ENCODE measurements at places on chromosomes 13 and 19.
A peak's percentile ranks its signal among the peaks of the same experiment; 100 is the strongest.

GRCh38 chr13:39418424-39418823, 184.6 kb downstream of the LHFPL6 start:
- no peak for DNase-seq

GRCh38 chr19:10736916-10737551, 19.2 kb downstream of the DNM2 start:
- DNase-seq, result no peak

DNA sequence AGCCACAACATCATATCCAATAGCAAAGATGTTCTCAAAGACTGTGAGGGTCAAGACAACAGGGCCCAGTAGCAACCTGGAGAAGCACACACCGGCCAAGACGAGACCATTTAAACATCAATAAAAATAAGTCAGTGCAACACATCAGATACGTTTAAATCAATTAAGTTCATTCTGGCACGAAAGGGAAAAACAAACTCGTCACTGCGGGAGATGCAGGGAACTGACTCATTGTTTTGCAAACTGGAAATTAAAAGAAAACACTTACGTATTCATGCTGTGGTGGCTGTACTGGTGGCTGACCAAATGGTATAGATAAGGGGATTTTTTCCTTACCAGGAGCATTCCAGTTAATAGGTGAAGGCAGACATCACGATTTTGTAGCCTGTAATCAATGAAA, 26.3 kb upstream of the SLC15A1 start:
- no peak for DNase-seq

- DNase-seq, result no peak
These were observed 29.3 kb downstream of the WDR88 start for GRCh38 chr19:33161201-33161600.

DNA sequence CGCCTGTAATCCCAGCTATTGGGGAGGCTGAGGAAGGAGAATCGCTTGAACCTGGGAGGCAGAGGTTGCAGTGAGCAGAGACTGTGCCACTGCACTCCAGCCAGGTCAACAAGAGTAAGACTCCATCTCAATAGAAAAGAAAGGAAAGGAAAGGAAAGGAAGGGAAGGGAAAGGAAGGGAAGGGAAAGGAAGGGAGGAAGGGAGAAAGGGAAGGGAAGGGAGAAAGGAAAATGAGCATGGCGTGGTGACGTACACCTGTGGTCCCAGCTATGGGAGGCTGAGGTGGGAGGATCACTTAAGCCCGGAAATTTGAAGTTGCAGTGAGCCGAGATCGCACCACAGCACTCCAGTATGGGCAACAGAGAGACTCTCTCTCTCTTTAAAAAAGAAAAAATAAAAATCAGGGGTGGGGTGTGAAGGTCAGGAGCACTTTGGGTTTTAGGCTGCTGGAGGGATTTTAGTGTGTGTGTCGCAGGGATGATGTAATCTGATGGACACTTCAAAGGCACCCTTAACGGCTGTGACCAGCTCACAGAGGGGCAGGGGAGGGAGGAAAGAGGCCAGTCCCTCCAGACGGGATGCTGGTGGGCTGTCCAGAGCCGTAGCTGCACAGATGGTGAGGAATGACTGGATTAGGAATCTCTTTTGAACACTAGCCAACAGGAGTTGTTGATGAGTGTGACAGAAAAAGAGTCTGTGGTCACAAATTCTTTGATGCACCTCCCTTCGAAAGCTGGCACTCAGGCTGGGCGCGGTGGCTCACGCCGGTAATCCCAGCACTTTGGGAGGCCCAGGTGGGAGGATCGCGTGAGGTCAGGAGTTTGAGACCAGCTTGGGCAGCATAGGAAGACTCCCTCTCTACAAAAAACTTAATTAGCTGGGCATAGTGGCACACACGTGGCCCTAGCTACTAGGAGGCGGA, 27.6 kb downstream of the TMPRSS9 start:
- peak; percentile 29 for DNase-seq

- no peak for DNase-seq
These were observed 50.6 kb upstream of the IL17D start for GRCh38 chr13:20652946-20653345.

DNA sequence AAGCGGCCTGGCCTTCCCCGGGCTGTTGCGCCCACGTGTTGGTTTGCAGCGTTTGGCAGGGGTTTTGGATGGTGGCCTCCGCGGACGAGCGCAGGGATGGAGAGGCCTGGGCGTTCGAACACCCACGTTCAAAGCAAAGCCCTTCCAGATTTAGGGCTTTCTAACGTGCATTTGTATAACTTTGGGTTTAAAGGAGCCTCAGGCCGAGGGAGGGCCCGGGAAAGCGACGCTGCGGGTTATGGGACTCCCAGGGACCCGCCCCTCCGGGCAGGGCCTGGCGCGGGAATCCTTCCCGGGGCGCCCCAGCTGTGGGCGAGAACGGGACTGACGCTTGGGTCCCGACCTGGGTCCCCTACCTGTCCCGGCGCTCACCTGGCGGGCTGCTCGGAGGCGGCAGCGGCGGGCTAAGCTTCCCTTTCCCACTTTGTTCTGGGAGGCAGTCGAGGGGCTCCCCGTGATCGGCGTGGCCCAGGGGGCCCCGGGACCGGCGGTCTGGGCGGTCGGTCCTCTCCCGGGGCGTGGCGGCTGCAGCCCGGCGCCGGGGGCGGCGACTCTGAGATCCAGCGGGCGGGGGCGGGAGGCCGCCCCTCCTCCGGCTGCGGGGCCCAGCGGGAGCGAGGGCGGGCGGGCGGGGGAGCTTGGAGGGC, at the start of gene FBXO17:
Gene FBXO17 (minus strand): TSS at position 529 of the 647 bp plus-strand sequence. CDS start 25,423 bp downstream, outside the sequence.
- peak; percentile 82 for DNase-seq

DNA sequence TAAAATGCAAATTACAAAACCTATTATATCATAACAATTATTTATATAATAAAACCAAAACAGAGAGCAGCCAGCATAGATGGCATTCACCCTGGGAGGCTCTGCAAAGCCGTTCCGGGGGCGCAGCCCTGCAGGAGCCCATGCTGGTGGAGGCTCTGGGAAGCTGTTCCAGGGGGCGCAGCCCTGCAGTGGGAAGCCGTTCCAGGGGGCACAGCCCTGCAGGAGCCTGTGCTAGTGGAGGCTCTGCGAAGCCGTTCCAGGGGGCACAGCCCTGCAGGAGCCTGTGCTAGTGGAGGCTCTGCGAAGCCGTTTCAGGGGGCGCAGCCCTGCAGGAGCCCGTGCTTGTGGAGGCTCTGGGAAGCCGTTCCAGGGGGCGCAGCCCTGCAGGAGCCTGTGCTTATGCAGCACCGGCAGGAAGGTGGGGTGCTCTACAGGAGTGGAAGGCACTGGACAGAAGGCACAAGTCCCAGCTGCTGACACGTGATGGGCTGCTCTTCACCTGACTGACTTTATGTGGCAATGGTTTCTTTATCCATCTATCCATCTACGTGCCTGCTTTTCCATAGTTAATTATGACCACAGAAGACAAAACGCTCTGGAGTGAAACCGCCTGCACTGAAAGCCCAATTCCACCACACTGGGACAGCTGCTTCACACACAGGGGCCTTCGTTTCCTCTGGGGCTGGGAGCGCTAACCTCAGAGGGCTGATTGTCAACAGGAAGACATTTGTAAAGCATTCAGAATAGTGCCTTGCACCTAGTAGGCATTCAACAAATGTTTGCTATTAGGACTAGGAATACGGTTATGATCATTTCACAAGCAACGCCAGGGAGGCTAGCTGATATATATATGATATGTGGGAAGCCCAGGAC, 23.7 kb downstream of the PCID2 start:
- DNase-seq, result no peak

DNA sequence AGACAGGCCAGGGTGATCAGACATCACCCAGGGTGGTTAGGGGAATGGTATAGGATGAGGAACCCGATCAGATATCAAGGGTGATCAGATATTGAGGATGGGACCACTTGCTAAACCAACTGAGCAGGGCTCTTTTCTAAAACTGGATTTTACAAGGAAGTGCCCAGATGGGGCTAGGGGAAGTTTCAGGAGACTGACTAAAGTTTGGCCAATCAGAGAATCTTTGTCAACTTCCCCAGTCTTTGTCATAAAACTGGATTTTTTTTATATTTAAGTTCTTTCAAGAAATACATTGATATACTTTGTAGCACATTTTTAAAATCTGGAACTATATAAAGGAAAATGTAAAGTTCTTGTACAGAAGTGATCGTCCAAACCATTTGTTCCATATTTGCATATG, 30.5 kb upstream of the DLEU7 start:
- DNase-seq, result no peak

- DNase-seq, result no peak
These were observed 2.3 kb downstream of the DHRS12 start for GRCh38 chr13:51801631-51802099.

DNA sequence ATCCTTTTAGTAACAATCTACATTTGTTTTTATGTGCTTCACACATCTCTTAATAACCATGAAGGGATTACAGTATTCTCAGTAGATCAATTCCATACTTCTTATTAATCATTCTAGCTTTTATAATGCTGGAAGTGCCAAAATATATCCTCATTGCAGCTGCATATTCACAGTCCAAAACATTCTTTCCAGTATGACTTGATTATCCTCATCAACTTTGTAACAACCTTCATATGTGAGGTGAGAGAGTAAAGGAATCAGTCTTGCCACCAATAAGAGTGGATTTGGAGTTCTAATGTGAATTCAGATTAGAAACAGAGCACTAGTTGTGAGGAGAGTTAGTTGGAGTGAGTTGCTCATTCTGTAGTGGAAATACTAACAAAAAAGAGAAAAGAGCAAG, 208.0 kb upstream of the SPRY2 start:
- no peak for DNase-seq

- DNase-seq, result no peak
These were observed 87.2 kb upstream of the SLC10A2 start for GRCh38 chr13:103153466-103153865.

- no peak for DNase-seq
These were observed 58.0 kb downstream of the MAP4K1 start for GRCh38 chr19:38559428-38560401.

- DNase-seq, result no peak
These were observed 99.1 kb downstream of the UQCRFS1 start for GRCh38 chr19:29113838-29114237.

DNA sequence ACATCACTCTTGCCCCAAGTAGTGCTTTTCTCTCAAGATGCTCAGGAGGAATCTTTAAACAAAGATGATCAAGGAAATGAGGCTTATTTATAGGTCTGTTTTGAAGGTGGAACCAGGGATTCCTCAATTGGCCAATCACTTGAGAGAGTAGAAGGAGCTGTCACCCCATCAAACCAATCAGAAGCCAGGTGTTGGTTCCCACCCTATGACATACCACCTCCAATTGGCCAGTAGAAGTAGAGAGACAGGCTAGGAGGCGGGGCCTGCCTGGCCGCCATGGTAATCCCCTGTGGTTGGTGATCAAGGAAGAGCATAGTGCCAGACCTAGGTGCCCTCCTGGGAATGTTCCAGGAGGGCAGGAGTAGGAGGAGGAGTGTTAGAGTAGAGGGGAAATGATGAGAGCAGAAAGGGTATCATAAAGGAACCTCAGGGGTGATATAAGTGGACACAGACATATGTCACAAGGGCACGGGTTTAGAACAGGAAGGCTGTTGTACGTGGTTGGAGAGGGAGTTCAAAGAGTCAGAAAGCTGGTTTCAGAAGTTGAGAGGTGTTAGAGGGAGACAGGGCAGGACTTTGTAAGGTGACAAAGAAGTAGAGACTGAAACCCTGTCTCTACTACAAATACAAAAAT, 10.5 kb downstream of the PMIS2 start:
- DNase-seq, result no peak

- no peak for DNase-seq
These were observed 468.4 kb downstream of the FOXO1 start for GRCh38 chr13:40197936-40198595.

DNA sequence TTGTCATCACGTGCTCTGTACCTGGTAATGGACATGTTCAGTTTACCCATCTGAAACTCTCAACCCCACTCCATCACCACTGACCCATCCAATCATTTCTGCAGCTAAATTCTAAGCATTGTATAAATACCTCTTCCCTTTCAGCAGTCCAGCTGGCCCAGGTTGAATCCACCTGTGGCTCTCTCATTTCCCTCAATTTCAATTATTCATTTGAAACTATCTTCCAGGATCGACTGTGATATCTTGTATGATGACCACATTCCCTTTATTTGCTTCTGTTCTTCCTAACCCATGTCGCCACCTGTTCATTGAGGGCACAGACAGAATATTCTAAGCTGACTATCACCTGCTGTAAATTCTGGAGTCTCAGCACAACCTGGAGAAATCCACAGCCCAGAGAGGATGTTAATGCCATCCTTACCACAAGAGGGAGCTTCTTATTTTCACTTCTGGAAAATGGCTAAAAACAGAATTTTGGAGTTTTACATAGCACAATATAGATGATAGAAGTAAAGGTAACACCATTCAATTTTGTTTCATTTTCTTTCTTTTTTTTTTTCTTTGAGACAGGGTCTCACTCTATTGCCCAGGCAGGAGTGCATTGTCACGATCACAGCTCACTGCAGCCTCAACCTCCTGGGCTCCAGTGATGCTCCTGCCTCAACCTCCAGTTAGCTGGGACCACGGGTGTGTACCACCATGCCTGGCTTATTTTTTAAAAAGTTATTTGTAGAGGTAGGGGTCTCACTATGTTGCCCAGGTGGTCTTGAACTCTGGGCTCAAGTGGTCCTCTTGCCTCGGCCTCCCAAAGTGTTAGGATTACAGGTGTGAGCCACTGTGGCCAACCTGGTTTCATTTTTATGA, 38.6 kb downstream of the ZNF823 start:
- peak; percentile 32 for DNase-seq

- DNase-seq, result no peak
These were observed 81.5 kb downstream of the ATP11A start for GRCh38 chr13:112771139-112771876.

DNA sequence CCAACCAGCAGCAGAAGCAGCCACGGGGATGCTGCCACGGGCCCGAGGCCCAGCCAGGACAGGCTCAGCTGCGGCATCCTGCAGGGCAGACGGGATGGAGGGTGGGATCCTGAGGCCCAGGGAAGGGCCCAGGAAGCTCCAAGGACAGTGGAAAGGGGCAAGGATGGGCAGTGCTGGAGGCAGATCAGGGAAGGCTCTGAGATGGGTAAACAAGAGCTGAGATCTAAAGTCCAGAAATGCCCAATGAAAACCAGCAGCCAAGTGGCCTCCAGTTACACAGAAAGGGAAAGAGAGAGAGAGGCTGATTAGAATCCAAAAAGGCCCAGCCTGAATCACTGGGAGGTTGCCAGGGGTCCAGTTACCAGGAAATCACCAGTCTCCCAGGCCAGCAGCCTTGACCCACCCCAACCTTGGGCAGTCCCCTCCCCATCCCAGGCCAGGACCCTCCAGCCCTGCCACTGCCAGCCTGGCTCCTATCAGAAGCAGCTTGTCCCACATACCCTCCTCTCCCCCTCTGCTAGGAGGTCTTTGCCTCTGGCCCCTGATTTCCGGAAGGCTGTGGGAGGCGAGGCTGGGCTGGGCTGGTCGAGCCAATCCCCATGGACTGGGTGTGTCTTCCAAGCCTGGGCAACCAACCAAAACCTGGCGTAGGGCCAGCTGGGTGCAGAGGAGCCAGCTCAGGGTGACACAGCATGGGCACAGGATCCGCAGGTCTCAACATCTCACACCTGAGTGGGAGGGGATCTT, at the start of gene CYP4F11:
Gene CYP4F11 (minus strand): TSS at position 198 of the 747 bp plus-strand sequence. CDS start 121 bp downstream, at position 77.
- DNase-seq, result peak; percentile 61

DNA sequence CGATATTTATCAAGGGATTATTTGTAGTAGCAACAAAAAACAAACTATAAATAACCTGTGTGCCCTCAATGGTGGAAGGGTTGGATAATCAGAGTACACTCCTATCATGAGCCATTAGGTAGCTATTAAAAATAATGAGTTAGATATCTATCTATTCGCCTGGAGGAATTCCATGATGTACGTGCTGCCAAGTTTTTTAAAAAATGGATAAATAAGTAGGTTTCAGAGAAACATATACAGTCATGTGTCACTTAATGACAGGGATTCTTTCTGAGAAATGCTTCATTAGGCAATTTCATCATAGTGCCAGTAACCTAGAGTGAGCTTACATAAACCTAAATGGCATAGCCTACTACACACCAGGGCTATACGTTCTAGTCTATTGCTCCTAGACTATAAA, 6.2 kb upstream of the OR1I1 start:
- DNase-seq, result no peak
